ENCODE measurements at places on chromosomes 2 and 18.

- no peak overlapping the region for H3K27ac ChIP-seq
- H3K4me3 ChIP-seq, result peak overlapping the region; percentile 66
- peaks cover 2% of the 10 kb centered on the region for H3K4me1 ChIP-seq
These were observed 1.1 kb upstream of the TMEFF2 start for GRCh38 chr2:192195548-192196418.

- H3K27me3 ChIP-seq, result no peaks in the 10 kb centered on the region
- no peak overlapping the region for H3K27ac ChIP-seq
- DNase-seq, result no peak
- no peaks in the 10 kb centered on the region for H3K4me1 ChIP-seq
These were observed 428.4 kb upstream of the SLC14A2 start for GRCh38 chr18:45186832-45187231.

DNA sequence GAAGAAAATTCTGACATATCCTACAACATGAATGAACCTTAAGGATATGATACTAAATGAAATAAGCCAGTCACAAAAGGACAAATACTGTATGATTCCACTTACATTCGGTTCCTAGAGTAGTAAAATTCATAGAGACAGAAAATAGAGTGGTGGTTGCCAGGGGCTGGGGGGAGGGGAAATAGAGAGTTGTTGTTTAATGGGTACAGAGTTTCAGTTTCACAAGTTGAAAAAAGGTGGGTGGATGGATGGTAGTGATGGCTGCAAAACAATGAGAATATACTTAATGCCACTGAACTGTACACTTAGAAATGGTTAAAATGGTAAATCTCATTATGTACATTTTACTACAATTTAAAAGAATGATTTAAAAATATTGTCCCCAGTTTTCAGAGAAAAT lies 53.3 kb upstream of the NFU1 start:
- no peaks in the 10 kb centered on the region for H3K36me3 ChIP-seq
- no peaks in the 10 kb centered on the region for H3K27me3 ChIP-seq
- no peak for DNase-seq
- no peaks in the 10 kb centered on the region for H3K4me1 ChIP-seq

- H3K4me1 ChIP-seq, result no peaks in the 10 kb centered on the region
- no peak overlapping the region for H3K27ac ChIP-seq
- H3K27me3 ChIP-seq, result peaks cover 1% of the 10 kb centered on the region
- no peaks in the 10 kb centered on the region for H3K36me3 ChIP-seq
- DNase-seq, result no peak
These were observed 29.6 kb upstream of the TTN start for GRCh38 chr2:178836807-178837206.

GRCh38 chr2:96241900-96242611 lies 23.7 kb downstream of the TMEM127 start:
- no peak overlapping the region for H3K27ac ChIP-seq
- no peak for DNase-seq
- no peaks in the 10 kb centered on the region for H3K27me3 ChIP-seq
- no peaks in the 10 kb centered on the region for H3K36me3 ChIP-seq
- peaks cover 3% of the 10 kb centered on the region for H3K4me1 ChIP-seq
- no peak overlapping the region for H3K4me3 ChIP-seq

- H3K27me3 ChIP-seq, result no peaks in the 10 kb centered on the region
- no peak for DNase-seq
- no peak overlapping the region for H3K27ac ChIP-seq
- H3K4me3 ChIP-seq, result no peak overlapping the region
These were observed 14.9 kb downstream of the KIAA1328 start for GRCh38 chr18:36843784-36844183.

GRCh38 chr2:205474741-205475415 lies 207.4 kb upstream of the NRP2 start:
- H3K36me3 ChIP-seq, result no peaks in the 10 kb centered on the region
- no peaks in the 10 kb centered on the region for H3K27me3 ChIP-seq
- H3K4me3 ChIP-seq, result no peak overlapping the region
- no peak for DNase-seq
- no peaks in the 10 kb centered on the region for H3K4me1 ChIP-seq
- H3K27ac ChIP-seq, result no peak overlapping the region

DNA sequence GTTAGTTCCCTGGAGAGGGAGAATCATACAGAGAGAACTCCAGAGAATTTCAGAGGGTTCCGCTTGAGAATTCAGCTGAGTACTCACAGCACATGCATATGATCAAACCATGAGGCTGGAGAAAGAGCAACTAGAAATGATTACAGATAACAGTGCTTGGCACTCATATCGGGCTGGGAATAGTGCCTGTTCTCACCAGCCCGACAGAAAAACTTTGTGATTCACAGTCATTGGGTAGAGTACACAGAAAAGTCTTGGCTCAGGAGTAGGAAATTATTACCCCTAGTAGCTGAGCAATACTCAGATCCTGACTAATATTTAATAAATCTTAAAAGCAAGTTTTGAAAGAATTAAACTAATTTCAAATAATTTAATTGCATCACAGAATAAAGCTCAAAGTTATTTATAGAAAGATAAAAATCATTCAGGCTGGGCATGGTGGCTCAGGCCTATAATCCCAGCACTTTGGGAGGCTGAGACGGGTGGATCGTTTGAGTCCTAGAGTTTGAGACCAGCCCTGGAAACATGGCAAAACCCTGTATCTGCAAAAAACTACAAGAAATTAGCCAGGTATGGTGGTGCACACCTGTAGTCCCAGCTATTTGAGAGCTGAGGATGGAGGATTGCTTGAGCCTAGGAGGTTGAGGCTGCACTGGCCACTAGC lies 6.8 kb downstream of the WDPCP start:
- no peaks in the 10 kb centered on the region for H3K27me3 ChIP-seq
- no peak overlapping the region for H3K4me3 ChIP-seq
- no peak overlapping the region for H3K27ac ChIP-seq
- no peaks in the 10 kb centered on the region for H3K36me3 ChIP-seq
- H3K4me1 ChIP-seq, result no peaks in the 10 kb centered on the region
- DNase-seq, result no peak

GRCh38 chr2:63225964-63226686 lies 175.5 kb downstream of the OTX1 start:
- H3K27me3 ChIP-seq, result no peaks in the 10 kb centered on the region
- DNase-seq, result no peak
- H3K4me3 ChIP-seq, result no peak overlapping the region
- H3K4me1 ChIP-seq, result no peaks in the 10 kb centered on the region
- H3K36me3 ChIP-seq, result no peaks in the 10 kb centered on the region

DNA sequence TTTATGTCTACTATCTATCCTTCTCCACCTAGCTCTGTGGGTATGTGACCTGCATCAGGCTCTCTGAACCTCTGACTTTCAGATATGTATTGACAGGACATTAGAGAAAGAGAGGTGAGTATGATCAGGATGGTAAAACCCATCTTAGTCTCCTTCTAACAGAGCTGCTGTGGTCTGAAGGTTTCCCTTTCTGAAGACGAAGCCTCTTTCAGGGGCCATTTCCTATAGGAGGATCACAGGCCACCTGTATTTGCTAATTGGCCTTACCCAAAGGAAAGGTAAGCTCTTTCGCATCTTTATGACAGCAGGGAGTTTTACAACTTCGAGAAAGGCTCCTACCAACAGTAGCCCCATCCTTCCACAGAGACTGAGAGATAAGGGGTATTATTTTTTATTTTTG lies 442.9 kb downstream of the KCNJ3 start:
- H3K4me3 ChIP-seq, result no peak overlapping the region
- no peak overlapping the region for H3K27ac ChIP-seq
- no peak for DNase-seq
- H3K4me1 ChIP-seq, result no peaks in the 10 kb centered on the region
- H3K27me3 ChIP-seq, result no peaks in the 10 kb centered on the region

DNA sequence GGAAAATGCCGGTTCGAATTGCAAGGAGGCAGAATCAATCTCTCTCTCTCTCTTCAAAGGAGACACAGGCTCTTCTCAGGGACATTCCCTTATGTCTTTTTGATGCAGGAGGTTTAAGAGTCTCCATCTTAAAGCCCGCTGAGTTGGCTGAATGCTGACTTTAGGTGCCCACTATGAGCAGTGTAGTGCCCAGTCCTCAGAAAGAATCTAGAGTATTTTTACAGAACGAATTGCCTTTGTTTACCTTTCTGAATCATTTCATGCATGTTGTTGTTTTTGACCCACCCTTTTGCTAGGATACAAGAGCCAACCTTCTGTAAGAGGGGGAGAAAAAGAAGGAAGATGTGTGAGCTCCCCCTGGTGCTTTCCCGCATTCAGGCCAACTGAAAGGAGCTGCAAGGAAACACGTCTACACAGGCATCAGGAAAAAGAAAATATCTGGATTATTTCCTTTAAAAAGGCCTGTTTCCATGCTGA lies 193.5 kb upstream of the TCF4 start:
- H3K4me1 ChIP-seq, result no peaks in the 10 kb centered on the region
- no peaks in the 10 kb centered on the region for H3K36me3 ChIP-seq
- H3K27ac ChIP-seq, result no peak overlapping the region
- DNase-seq, result peak; percentile 64
- H3K4me3 ChIP-seq, result no peak overlapping the region

DNA sequence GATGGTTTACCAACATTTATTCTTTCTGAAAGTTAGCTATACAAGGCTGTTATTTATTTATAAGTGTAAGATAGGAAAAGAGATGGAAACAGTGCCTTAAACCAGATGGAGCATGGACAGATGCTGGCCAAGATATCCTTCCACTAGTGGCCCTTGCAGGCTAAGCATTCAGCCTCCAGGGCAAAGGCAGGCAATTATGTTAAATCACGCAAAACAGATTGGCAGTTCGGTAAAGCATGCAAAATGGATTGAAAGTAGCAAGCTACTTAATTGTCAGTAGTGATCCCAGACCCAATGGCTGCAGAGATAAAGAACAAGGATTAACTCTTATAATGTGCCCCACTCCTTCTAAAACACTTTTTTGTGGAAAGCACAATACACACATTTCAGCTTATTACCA lies 105.4 kb upstream of the MAP4K3 start:
- DNase-seq, result no peak
- no peak overlapping the region for H3K27ac ChIP-seq
- H3K4me3 ChIP-seq, result no peak overlapping the region

GRCh38 chr2:156125018-156125417 lies 207.5 kb downstream of the NR4A2 start:
- no peaks in the 10 kb centered on the region for H3K27me3 ChIP-seq
- no peaks in the 10 kb centered on the region for H3K4me1 ChIP-seq
- no peaks in the 10 kb centered on the region for H3K36me3 ChIP-seq
- DNase-seq, result peak; percentile 48
- H3K4me3 ChIP-seq, result no peak overlapping the region

DNA sequence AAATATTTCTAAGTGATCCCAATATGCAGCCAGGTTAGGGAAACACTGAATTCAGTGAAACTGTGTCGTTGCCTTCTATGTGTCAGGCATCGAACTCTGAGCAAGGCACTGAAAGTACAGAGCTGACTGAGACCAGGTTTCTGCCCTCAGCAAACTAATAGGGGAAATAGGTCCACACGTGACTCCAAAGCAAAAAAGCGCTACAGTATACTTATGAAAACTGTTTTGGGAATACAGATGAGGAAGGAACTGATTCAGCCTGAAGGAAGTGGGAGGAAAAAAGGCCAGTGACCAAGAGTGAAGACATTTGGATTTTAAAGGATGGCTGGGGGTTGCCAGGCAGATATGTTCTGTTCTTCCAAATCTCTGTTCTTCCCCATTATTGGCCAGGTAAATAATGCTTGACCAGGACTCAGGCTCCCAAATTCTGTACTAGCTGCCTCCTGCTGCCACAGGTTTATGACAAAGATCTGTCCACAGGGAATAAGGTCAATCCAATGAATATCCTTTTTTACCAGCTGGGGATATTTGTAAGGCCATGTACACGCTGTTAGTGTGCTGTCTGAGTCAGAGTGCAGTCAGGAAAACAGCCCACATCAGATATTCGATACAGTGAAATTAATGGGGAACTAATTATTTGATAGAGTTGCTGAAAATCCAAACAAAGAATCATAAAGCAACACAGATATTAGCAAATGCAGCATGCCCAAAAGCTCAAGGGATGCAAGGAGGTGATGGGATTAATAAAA lies 24.5 kb upstream of the INPP4A start:
- no peaks in the 10 kb centered on the region for H3K36me3 ChIP-seq
- no peaks in the 10 kb centered on the region for H3K27me3 ChIP-seq
- H3K4me3 ChIP-seq, result no peak overlapping the region
- H3K27ac ChIP-seq, result no peak overlapping the region

- H3K4me3 ChIP-seq, result no peak overlapping the region
- no peaks in the 10 kb centered on the region for H3K27me3 ChIP-seq
- H3K36me3 ChIP-seq, result no peaks in the 10 kb centered on the region
- H3K4me1 ChIP-seq, result no peaks in the 10 kb centered on the region
These were observed 161.6 kb downstream of the CMPK2 start for GRCh38 chr2:6704077-6704476.

GRCh38 chr18:69956057-69956456 lies 8.4 kb upstream of the CD226 start:
- no peaks in the 10 kb centered on the region for H3K27me3 ChIP-seq
- no peak overlapping the region for H3K4me3 ChIP-seq
- no peak for DNase-seq

GRCh38 chr2:72211777-72212485 lies 64.3 kb upstream of the CYP26B1 start:
- no peaks in the 10 kb centered on the region for H3K27me3 ChIP-seq
- no peaks in the 10 kb centered on the region for H3K4me1 ChIP-seq
- H3K27ac ChIP-seq, result no peak overlapping the region
- H3K4me3 ChIP-seq, result no peak overlapping the region
- DNase-seq, result no peak
- no peaks in the 10 kb centered on the region for H3K36me3 ChIP-seq

Measured in H1 (cell line).